Stimulated activated CD8-positive, alpha-beta memory T cell treated with anti-CD3 and anti-CD28 coated beads, Interleukin-12 subunit alpha, Interleukin-12 subunit beta, amount 100 ng/mL, for 4 hours (primary cell): ENCODE measurements at places on chromosomes 13 and 19.

GRCh38 chr19:45323671-45324081, 1.0 kb upstream of the CKM start:
- DNase-seq = no peak

DNA sequence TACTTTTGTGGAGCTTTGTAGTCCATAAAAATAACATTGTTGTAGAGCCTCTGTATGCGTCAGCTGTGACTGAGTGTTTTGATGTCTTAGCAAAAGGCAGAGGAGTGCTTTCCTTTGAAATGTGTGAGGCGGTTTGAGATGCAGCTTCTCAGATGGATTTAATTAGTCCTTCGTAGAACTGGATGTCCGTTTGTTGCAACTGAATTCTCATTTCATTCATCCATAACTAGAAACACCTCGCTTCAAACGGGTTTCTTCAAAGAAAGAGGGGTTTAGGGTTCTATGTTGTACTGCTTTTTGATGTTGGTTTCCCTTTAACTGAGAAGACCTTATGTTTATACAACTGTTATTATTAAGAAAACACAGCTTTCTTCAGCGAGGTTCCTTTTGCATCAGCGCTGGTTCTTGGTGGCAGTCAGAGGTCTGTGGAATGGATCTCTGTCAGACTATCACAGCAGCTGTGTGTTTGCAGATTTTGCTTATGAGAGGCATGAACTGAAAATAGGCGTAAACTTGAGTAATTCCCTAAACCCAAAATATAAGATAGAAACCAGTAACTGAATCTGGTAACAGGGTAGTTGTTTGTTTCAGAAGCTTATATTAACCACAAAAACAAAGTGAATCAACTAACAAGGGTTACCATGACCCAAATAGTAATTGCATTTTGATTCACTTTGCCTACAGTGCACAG, 194.4 kb downstream of the GGACT start:
- DNase-seq = no peak

GRCh38 chr19:1243768-1244692, 2.5 kb downstream of the ATP5F1D start:
- DNase-seq = peak; percentile 82

DNA sequence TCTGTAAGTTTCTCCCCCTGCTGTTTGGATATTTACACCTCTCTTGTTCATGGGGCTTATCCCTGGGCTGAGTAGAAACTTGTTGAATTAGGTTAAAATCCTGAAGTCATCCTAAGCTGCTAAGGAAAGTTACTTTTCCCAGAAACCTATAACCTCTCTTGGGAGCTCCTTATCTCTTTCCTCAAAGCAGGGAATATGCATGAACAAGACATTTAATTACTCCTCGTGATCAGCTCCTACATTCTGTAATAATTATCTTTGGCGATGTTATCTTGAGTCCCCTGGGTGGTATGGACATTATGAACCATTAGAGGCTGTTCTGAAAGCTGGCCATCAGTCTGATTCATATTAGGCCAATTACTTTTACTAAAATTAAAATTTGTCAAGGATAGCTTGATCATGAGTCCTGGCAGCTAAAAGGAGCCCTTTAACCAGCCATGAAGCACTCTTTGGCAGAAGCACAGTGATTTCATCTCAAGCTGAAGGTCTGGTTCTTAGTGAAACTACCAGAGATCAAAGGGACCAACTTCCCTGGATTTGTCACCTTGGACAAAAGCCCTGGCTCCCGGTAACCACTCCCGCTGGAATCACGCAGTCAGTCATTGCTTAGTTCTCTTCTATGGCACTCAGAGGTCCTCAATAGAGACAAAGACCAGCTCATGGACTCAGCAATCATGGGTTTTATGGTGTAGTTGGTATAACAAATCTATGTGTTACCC, 811.8 kb downstream of the UQCRFS1 start:
- DNase-seq = no peak

DNA sequence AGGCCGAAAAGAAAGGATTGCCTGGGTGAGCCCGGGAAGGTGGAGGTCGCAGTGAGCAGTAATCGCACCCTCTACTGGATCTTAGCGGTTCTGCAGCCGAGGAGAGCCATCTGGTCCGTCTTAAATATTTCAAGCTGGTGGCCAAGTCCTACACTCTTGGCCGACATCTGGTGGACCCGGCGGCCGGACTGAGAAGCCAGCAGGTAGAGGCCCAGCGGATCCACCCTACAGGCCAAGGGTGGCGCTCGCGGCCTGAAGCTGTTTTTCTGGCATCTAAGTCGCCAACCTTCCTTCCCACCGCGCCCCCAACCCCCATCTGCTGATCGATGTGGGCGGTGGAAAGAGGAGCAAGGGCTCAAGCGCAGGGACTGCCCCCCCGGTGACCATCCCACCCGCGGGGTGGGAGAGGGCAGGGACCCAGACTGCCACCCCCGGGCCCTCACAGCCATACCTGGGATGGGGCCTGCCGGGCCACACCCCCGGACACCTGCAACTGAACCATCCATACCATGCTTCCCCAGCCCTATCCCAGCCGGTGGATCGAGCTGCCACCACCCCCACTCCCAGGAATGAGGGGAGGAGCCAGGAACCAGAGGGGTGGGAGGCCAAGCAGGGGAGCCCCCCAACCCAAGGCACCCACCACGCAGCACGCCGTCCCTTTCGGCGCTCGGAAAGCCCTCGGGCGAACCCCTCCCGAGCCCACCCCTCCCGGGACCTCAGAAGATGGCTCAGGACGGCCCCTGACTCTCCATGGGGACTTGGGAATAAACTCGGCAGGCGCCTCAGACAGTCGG, 46.3 kb upstream of the ZNF730 start:
- DNase-seq = no peak

DNA sequence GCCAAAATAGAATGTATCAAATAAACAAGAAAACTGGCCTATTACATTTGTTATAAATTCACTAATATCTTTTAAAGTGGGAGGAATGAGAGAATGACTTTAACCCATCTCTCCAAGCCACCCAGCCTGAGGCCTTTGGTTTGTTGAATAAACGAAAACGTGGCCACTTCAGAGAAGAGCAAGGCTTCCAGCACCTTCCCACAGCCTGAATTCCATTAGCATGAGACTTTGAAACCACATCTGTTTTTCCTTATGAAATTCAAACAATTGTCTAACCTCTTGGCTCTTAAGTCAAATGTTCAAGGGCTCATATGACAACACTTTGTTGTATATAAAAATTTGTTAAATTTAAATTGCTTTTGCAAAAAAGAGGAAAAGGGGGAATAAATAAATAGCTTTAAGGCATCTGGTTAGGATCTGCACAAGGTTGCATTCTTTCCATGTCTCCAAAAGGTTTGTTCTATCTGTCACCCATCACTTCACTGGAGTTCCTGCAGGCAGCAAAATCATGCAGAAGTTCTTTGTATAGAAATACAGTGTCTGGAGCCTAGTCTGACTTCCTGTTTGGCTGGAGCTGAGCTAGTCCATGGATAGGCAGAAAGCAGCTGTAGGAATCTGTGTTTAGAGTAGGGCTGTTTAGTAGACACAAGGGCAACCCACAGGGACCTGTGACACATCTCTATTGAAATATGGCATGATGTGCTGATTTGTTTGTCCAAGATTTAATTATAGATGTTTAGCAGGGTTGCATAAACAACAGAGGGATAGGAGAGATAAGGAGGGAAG, 502.3 kb downstream of the KCTD12 start:
- no peak for DNase-seq

- DNase-seq = no peak
Measured at GRCh38 chr13:98571955-98572662, 4.8 kb downstream of the STK24 start.

DNA sequence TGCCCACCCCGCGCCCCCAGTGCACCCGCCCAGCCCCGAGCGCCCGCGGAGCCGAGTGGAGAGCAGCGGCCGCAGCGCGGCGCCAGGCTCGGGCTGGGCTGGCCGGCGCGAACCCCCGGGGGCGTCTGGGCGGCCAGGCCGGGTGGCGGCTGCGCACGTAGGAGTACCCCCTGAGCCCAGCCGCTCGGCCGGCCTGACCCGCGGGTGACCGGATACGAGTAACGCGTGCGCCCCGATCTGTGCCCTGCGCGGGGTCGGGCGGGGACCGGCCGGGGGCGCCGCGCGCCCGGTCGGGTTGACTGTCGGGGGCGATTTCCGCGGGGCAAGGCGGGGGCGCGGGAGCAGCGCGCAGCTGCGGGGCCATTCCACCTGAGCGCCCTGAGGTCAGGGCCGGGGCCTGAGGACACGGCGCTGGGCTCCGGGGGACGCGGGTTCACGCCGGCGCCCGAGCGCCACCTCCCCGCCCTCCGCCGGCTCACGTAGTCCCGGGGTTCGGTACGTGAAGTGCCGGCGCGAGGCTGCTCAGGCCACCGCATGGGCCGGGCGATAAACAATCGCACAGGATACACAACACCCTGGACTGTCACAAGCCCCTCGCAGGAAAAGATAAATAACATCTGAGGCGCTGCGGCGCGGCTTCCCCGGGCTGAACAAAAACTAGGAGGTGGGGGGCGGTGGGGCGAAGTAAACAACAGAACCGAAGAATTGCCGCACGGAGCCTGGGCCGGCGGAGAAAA, 37.6 kb upstream of the FLT1 start:
- DNase-seq = no peak

DNA sequence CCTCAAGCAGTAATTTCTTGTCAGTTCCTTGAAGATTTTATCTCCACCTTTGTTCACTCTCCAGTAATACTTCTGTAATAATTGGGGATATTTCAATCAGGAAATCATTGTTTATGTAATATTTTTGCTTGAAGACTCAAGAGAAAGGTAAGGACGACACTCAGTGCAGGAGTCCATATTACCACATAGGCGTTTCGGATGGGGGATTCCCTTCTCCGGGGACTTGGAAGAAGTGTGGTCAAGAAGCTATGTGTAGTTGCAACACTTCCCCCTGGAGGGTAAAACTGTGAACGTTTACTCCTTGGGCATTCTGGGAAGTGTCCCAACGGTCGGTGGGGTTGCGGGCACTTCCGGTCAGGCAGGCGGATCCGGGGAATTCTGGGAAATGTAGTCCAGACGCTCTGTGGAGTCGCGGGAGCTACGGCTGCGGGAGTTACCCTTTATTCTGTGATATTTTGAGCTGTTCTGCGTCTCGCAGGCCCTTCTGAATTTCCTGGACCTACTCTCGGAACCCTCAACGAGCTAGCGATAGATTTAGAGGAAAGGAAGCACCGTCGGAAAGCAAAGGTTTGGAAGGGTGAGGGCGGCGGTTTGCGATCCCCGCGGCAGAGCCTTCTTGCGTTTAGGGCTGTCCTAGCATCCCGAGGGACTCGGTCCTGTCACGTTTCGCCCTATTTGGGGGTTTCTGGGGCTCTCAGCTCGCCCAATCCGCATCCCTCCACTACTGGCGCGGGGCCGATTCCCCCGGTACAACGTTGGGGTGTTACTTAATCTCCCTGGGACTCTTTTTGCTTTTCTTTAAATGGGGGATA, at the start of gene ZNF221:
Gene ZNF221, plus strand, starts transcription at position 395 of the 812 bp plus-strand sequence. CDS start 11,499 bp downstream, outside the sequence.
- DNase-seq = peak; percentile 30

DNA sequence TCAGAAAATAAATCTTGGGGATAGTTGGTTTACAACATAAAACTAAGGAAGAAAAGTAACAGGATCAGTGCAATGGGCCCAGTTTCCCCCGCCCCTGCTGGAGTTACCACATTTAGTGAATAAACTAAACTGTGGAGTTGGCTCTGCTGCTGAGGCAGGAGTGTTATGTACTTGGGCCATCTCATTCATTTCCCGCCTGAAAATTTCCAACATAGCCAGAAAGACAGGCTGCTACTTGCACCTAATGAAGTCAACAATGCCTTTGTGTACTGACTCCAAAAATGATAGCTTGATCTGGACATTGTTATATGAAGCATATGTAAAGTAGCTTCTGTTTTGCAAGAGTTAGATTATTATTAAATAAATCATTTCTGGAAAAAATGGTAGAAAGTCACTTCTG, 7.9 kb upstream of the RNASEH2B start:
- no peak for DNase-seq

DNA sequence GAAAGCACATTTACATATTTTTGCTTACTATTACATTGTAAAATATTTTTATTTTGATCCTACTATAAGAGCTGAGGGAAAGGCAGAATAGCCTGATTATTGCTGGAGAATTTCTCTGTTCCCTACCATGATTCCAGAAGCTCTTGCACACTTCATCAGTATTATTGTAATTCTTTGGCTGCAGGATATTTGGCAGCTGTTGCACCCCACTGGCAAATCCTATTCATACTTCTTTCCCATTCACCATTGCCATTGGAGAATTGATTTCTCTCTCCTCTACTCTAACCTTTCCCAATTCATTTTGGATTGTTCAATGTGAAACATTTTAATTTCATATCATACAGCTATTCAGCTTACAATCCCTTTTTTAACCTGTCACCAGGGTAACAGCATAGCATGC, 238.0 kb downstream of the GGACT start:
- DNase-seq = no peak

GRCh38 chr13:34864671-34865070, 77.4 kb upstream of the NBEA start:
- DNase-seq = no peak

- no peak for DNase-seq
Measured at GRCh38 chr13:76993021-76993420, 1.1 kb downstream of the CLN5 start.

GRCh38 chr13:47277774-47278173, 380.9 kb upstream of the HTR2A start:
- DNase-seq = no peak

DNA sequence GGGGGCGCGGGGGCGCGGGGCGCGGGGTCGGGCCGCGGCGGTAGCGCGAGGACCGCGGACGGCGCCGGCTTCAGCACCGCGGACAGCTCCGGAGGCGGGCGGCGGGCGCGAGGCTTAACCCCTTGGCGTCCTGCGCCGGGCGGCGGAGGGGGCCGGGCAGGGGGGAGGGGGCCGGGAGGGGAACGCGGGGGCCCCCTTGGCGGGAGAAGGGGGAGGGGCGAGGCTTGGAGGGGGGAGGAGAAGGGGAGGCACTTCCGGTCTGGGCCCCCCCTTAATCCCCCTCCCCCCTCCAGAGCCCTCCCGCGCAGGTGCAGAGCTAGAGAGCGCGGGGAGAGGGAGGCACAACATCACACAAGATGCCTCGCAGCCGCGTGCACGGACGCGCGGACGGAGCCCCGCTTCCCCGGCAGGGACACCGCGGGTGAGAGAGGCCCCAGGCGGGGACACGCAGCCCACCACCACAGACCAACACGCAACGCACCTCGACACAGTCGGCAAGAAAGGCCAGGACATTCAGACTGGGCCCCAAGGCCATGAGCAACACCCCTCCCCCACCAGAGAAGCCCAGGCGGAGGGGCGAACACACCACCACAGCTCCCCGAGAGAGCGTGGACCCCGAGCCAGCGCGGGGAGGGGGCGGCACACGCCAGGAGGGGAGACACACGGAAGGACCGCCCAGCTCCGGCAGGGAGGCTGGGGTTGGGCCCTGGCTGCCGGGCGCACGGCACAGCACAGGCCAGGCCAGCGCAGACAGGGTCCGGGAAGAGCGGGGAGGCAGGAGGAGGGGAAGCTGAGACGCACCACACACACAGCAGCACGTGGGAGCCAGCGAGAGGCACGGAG, 24.1 kb downstream of the SHANK1 start:
- no peak for DNase-seq
